T-helper 9 cell (primary cell): ENCODE measurements at places on chromosomes 7 and 10.

GRCh38 chr7:8149222-8149621 is 112.7 kb downstream of the ICA1 start:
- DNase-seq = no peak

GRCh38 chr7:27205325-27206280 is 5.7 kb upstream of the HOXA13 start:
- DNase-seq = no peak

GRCh38 chr7:95367606-95368005 is 28.6 kb downstream of the PON3 start:
- DNase-seq = no peak

DNA sequence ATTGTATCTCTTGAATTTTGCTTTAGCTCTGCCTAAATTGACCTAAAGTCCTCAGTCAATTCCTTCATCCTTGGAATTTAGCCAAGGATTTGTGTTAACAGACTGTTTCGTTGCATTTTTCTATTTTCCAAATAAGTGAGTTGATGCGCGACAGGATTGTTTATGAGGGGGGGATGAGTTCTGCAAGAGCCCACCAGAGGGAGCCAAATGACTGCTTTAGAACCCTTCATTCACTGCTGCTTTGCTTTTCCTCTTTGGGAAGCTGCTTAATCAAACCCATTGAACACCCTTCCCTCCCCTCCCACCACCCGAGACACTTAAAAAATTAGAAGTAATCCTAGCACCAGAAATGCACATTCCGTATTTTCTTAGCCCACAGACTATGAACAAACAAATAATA is 33.7 kb upstream of the PTF1A start:
- peak; percentile 4 for DNase-seq

GRCh38 chr7:55185321-55185802 is 166.5 kb downstream of the EGFR start:
- DNase-seq = no peak

DNA sequence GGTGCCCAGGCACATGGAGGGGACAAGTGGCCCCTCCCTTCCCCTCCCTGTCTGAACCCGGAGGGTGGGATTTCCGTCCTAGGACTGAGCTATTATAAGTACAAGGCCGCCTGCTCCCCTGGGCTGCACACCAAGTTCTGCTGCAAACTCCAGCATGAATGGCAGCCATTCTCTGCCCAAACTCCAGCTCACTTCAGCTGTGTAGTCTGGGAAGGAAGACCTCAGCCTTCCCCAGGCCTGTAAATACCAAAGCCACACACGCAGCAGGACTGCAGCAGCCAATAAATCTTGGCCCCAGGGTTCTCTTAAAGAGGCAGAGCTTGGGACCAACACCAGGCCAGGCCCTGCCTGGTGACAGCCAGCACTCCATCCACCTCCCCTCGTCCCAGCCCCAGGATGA is 291.3 kb upstream of the ZMIZ1 start:
- no peak for DNase-seq

GRCh38 chr10:31770307-31770902 is 158.2 kb downstream of the ARHGAP12 start:
- peak; percentile 46 for DNase-seq

DNA sequence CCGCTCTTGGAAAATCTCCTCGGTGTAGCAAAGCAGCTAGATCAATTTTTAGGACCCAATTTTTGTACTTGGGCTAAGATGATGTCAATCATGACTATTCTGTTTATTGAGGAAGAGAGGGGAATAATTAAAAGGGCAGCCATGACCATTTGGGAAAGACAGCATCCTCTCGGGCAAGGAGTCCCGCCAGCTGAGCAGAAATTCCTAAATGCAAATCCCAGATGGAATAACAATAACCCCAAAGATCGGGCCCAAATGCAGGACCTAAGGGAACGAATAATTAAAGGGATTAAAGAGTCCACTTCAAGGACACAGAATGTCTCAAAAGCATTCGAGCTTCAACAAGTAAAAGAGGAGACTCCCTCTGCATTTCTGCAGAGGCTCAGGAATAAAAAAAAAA is 18.7 kb downstream of the COL17A1 start:
- DNase-seq = no peak

DNA sequence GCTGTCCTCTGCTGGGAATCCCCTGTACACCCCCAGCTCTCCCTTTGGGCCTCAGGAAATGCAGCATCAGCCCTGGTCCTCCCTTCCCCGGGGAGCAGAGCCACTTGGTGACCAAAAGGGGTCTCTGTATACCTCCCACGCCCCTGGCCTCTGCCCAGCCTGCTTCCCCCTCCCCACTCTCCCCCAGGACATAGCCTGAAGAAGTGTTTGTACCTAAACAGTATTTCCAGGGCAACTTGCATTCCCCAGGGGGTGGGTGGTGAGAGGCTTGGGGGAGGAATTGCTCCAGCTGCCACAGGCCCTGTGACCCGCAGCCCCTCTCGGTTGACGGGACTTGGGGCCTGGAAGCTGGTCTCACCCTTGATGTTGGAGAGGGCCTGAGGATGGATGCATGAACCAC is 39.3 kb downstream of the TMEM270 start:
- DNase-seq = no peak

- DNase-seq = no peak
Observed at GRCh38 chr7:37825038-37825437, 23.4 kb upstream of the NME8 start.
